ENCODE measurements at places on chromosomes 1 and 21.

GRCh38 chr1:241611063-241611462, 29.1 kb downstream of the CHML start:
- DNase-seq = peak; percentile 14

DNA sequence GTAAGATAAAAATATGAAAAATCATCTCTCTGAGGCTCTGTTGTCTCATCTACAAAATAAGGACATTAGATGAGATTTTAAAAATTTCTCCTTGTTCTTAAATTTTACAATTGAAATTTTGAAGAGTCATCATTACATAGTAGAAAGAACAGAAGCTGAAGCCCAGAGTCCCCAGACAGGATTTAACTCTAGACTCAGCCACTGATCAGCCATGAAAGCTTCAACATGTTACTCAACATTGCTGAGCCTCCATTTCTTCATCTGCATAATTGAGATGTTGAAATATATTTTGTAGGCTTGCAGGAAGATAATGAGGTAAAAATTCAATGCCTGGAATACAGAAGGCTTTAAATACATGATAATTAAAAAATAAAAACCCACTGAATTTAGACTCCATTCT, 633.3 kb downstream of the LMO4 start:
- no peak for DNase-seq

DNA sequence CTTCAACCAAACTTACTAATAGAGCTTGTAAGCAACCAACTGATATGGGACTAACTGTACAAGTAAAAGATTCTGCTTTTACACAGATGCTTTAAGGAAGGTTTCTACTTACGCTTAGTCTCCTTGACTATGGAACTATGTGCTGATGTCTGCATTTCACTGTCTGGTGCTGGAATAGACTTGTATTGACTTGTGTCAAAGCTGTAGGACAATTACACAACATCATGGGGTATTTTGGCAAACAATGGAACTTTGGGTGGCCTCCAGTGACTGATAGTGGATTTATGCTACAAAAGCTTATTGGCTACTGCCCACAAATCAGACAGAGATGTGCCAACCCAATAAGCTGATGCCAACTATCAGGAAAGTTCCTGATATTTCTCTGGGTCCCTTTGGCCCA, 10.6 kb downstream of the CBR1 start:
- DNase-seq = no peak

DNA sequence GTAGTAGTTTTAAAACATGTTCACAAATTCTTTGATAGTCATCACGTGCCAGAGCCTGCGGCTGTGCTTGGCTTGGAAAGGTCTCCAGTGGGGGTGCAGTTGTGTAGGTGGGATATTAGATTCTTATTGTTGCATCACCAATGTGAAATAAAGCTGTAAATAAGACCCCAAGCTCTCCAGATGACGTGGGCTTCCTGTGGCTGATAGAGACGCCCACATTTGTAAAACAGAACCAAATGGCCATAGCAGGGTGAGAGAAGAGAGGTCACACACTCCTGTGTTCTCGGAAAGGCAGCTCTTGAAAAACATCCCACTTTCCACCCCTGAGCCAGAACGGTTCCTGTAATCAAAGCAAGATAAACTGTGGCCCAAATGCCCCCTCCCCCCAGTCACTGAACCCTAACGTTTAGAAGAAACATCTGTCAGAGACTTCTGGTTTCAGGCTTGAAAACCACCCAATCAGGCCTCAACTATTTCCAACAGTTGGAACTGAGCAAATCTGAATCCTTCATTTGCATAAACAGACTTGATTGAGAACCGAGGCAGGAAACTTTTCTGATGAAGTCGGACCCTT, 6.6 kb upstream of the NTPCR start:
- DNase-seq = no peak

DNA sequence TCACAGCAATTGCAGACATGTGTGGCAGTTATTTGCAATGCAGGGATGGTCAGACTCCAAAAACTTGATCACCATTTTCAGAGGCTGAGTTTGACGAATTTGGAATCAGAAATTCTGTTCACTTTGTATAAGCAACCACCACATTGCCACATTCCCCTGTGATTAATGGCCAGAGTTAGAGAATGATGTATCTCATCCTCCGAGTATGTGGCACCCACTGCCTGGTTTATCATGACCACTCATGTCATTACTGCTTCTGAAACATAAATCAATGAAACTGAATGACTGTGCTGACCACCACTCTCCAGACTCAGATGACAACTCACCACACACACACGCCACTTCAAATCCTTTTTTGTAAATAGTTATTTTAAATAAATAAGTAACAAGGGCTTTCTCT, 66.6 kb upstream of the CACHD1 start:
- DNase-seq = no peak

DNA sequence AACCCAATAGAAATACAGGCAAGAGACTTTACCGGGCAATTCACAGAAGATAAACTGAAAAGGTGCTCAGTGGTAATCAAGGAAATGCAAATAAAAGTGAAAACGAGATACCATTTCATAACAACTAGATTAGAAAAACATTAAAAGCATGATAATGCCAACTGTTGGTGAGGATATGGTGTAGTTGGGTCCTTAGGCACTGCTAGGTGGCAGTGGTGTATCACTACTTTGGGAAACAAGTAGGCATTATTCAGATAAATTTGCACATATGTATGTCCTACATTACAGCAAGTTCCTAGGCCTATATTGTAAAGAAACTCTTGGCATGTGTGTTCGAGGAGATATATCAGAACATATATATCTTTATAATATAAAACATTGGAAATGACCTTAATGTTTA, 31.0 kb downstream of the AZIN2 start:
- no peak for DNase-seq

- no peak for DNase-seq
These were observed 6.1 kb downstream of the CCDC18 start for GRCh38 chr1:93186667-93187066.

DNA sequence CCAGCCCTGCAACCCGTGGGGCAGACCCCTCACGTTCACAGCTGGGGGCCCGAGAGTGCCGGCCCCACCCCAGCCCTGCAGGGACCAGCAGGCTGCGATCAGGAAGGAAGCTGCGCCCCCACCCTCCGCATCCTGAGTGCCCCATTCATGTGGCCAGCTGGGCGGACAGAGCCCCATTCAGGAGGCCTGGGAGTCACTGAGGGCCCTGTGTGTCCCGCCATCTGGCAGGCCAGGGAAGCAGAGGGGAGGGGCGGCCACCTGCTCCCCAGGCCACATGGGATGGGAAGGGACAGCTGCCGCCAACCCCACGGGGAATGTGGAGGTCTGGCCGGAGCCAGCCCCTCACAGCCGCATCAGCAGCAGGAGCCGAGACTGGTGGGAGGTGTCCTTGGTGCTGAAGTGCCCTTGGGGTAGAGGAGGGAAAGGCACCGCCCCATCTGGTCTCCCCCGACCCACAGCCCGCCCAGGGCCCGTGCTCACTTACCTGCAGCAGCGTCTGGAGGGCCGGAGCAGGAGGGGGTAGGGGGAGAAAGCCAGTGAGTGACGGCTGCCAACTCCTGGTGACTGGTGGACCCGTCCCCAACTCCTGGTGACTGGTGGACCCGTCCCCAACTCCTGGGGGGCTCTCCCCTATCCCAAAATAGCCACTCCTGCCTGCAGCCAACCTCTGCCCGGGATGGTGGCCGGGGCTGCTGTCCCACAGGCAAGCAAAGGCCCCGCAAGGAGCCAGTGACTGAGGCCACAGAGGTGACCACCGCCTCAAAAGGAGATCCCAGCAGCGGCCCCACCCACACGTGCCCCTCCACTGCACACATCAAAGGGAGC, 8.7 kb downstream of the ACAP3 start:
- DNase-seq = no peak

- no peak for DNase-seq
These were observed 19.7 kb upstream of the TSPEAR start for GRCh38 chr21:44730951-44731579.

- DNase-seq = no peak
These were observed 1.0 kb downstream of the ST6GALNAC5 start for GRCh38 chr1:76868154-76868882.

GRCh38 chr1:76425201-76426145, 350.9 kb downstream of the ST6GALNAC3 start:
- no peak for DNase-seq

DNA sequence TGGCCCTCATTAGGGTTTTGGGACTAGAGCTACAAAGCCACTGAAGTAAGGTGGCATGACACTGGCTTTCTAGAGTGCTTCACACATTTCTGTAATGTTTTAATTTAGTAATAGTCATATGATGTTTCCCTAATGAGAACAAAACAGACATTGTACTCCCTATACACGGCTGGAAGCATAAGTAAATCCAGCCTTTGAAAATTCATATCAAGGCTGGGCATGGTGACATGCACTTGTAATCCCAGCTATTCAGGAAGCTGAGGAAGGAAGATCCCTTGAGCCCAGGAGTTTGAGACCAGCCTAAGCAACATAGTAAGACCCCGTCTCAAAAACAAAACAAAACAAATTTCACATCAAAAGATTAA, 7.4 kb downstream of the USP48 start:
- DNase-seq = no peak

DNA sequence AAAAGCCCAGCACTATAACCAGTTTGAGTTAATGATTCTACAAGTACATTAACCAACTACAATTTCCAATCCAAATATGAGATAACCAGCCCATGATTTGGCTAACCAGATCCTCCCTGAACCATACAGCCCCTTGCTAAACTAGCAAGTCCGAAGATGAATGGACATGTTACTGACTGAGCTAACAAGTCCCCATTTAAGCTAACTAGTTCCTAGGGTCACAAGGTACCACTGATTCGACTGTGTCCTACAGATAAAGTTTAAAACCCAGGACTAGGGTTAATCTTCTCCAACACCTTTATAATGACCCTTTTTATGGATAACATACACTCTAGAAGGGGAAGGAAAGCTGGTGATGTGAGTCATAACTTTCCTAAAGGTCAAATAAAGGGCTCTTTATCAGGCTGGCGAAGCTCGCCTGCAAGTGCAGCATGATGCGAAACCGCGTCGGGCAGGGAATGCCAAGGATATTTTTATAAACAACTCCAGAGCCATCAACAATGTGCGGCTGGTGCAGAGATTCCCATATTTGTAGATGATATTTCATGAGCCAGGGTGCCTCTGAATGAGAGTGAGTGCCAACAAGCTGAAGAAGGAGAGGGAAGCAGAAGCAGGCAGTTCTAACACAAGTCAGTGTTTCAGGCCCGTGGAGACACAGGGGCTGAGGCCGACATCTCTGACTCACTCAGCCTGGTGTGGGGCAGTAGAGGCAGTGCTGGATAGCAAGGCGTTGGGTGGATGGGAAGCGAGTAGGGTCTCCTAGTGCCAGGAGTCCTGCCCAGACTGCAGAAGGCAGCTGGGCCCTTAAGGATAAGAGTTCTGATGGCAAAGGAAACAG, 75.6 kb upstream of the ROR1 start:
- no peak for DNase-seq

DNA sequence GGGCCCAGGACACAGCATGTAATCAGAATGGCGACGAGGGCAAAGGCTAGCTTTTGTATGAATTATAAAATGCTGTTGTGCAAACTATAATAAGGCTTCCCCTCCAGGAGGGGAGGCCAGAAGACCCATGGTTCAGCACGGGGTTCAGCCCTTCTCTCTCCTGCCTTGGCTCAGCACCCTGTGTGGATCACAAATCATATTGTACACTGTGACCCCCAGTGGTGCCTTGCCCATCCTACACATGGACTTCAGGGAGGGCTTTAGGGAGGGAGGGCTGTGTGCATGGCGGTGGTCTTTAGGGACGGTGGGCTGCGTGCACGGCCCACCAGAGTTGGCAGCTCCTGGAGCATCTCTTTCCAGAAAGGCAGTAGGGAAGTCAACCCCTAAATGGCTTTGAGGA, 120.8 kb upstream of the TNR start:
- no peak for DNase-seq

GRCh38 chr1:230056098-230056497, 10.9 kb upstream of the GALNT2 start:
- DNase-seq = no peak

DNA sequence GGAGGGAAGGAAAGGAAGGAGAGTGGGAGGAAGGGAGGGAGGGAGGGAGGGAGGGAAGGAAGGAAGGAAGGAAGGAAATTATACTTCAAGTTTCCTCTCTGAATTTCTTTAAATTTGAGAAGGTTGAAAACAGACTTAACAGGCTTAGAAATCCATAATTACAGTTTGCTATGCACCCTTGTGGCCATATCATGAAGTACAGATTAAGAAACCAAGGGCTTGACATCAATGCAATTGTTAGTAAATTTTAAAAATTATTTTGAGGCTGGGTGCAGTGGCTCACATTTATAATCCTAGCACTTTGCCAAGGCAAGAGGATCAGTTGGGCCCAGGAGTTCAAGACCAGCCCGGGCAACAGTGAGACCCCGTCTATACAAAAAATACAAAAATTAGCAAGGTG, 14.4 kb downstream of the ANP32E start:
- DNase-seq = no peak

- no peak for DNase-seq
These were observed 355.0 kb upstream of the ESRRG start for GRCh38 chr1:217078078-217078690.

DNA sequence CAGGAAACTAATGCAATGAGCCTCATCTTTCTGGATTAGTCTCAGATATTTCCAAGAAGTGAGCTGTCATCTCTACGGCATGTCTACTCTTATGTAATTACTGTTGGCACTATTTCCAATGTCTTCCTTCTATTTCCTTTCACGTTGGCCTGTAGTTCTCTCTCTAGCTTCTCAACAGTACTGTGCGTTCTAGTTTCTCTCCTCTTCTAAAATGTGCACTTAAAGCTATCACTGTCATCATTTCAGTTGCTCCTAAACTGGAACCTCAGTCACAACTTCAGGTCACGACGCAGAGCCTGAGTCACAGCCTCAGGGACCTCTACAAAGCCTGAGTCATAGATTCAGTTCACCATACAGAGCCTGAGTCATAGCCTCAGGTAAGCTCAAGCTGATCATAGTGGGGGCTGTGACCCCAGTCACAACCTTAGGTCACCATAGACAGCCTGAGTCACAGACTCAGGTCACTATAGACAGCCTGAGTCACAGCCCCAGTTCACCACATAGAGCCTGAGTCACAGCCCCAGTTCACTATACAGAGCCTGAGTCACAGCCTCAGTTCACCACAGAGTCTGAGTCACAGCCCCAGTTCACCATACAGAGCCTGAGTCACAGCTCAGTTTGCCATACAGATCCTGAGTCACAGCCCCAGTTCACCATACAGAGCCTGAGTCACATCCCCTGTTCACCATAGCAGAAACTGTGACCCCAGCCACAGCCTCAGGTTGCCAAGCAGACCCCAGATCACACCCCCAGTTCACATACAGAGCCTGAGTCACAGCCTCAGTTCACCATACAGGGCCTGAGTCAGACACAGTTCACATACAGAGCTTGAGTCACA, 13.0 kb downstream of the WNT9A start:
- no peak for DNase-seq

GRCh38 chr1:32873484-32873883, 2.8 kb upstream of the FNDC5 start:
- DNase-seq = no peak

GRCh38 chr1:85816606-85817005, 108.4 kb upstream of the ZNHIT6 start:
- DNase-seq = no peak

GRCh38 chr1:60655679-60656355, 426.5 kb upstream of the NFIA start:
- DNase-seq = no peak

GRCh38 chr1:22056936-22057335, 4.4 kb downstream of the CDC42 start:
- no peak for DNase-seq

- DNase-seq = peak; percentile 22
These were observed 158.9 kb upstream of the COA6 start for GRCh38 chr1:234214129-234214910.

Measured in activated CD4-positive, alpha-beta T cell treated with anti-CD3 and anti-CD28 coated beads, Interleukin-2, amount 50 U/mL, for 24 hours (primary cell).